ENCODE measurements at places on chromosomes 13 and 19.

- DNase-seq, result no peak
These were observed 22.9 kb downstream of the MBNL2 start for GRCh38 chr13:97245011-97245410.

- no peak for DNase-seq
These were observed 98.0 kb downstream of the FOXO1 start for GRCh38 chr13:40568246-40569023.

GRCh38 chr13:89383891-89384290, 1712.7 kb downstream of the SLITRK5 start:
- no peak for DNase-seq

GRCh38 chr19:41929536-41930071, 1.4 kb upstream of the ERFL start:
- DNase-seq, result no peak

- no peak for DNase-seq
These were observed 82.2 kb downstream of the ATP11A start for GRCh38 chr13:112771877-112772538.

DNA sequence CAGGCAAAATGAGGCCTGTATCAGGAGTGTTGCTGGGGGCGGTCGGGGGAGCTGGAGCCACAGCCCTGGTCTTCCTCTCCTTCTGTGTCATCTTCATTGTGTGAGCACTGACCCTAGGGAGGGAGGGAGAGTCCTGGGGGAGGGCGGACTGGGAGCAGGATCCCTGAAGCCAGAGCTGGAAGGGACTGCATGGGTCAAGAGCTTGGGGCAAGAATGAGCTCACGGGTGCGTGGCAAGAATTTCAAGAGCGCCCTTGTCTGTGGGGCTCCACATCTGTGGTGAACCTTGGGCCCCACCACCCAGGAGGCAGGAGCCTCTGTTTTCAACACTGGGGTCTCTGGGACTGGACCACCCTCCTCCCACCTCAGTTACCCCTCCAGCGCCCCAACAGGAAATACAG, 4.7 kb downstream of the SIGLEC7 start:
- DNase-seq, result no peak

DNA sequence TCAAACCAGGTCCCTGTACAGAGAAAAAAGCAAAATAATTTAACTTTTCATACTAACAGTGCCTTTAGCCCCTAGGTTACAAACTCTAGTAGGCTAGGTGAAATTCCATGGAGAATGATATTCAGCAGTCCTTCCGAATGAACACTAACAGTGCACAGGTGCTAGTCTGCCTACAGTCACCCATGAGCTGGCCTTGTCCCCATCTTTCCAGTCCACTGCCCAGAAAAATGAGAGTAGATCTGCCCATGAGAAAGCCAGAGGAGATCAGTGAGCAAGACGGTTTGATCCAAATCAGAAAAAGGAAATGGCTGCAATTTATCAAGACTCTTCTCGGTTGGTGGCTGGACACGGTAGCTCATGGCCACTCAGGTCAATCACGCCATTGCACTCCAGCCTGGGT, 524.9 kb downstream of the FGF9 start:
- no peak for DNase-seq

DNA sequence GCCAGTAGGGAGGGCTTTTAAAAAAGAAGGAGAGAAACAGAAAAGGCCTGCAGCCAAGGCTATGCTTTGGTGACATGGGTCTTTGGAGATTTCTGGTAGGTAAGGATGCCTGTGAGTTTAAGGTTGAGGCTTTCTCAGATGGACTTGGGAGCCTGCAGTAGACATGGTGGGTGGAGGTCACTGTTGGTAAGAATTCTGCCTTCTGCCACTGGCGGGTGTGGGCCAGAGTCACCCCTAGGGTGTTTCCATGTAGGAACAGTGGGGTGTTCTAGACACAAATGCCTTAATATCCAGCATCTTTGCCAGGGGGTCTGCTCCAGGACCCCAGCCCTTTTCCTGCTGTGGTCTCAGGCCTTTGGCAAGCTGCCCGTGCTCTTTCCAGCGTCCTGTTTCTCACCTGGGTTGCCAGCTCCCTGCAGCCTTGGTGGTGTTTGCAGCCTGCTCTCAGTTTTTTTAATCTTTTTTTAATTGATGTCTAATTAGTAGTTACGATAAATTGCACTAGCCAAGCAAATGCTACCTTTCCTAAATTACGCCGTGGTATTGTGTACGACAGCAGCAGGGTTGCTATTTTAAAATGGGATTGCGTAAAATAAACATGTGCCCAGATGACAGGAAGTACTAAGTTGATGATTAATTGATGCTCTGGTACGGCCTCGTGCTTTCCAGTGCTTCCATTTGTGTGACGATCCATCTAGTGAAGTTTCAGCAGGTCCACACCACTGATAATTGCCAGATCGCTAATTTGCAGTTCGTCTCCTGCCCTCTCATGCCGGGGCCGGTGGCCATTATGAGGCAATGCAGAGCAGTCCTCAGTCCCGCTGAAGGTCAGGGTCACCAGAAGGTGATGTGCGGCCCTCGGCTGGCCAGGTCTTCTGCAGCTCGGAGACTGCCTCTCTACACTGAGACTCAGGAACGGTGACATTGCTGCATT, 35.3 kb upstream of the NPAS1 start:
- peak; percentile 86 for DNase-seq

DNA sequence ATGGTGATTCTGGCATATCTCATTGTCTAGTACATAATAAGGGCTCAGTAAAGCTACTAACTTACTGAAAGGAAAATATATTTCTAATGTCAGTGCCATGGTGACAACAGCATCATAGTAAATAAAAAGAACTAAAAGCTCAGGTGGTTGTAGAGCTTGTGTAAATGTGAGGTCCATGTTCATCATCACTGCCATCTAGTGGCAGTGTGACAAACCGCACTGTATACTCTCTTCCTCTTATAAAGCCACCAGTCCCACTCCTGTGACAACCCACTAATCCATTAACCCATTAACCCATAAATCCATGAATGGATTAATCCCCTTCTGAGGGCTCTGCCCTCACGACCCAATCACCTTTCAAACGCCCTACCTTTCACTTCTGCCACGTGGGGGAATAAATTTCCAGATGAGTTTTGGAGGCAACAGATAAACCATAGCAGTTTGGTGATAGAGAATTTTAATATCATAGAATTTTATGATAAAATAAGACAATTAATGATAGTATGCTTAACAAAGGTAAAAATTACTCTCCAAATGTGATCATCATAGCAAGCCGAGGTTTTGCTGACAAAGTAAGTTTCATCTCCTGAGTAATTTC, 160.4 kb upstream of the SGCG start:
- DNase-seq, result peak; percentile 53

DNA sequence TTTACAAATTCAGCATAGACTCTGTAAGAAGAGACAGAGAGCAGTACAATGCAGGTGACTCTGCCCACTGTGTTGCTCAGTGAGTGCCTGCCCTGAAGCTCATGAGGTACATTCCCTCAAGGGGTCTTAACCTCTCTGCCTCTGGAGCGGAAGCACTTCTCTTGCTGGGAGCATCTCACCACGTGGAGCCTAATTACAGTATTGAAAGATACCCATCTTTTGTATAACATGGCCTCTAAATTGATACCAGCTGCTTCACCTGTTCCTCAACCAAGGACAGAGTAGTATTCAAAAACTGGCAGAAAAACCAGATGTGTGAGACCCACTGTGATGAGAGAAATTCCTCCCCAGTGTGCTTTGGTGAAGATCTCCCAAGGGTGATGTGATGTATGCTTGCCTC, 77.1 kb downstream of the SACS start:
- DNase-seq, result no peak

- DNase-seq, result no peak
These were observed 5.7 kb upstream of the ZNF792 start for GRCh38 chr19:34969721-34970120.

DNA sequence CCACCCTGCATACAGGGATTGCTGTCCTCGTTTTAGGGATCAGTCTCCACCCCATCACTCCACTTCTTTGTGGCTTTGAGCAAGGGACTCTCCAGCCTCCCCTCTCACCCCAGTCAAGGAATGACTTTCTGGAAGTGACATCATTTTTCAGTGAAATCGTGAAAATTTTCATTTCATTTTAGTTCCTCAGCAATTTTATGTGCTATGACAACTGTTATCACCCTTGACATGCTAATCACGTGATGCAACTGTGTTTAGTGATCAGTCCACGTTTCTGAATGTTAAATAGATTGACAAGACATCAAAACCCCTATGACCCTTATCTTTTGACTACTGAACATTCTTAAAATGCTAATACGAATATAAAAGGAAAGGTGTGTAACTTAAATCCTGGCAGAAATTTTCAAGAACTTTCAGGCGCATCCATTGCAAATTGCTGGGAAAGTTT, 8.0 kb downstream of the C19orf81 start:
- DNase-seq, result no peak

GRCh38 chr19:42239544-42240220, 2.7 kb downstream of the GSK3A start:
- DNase-seq, result no peak

DNA sequence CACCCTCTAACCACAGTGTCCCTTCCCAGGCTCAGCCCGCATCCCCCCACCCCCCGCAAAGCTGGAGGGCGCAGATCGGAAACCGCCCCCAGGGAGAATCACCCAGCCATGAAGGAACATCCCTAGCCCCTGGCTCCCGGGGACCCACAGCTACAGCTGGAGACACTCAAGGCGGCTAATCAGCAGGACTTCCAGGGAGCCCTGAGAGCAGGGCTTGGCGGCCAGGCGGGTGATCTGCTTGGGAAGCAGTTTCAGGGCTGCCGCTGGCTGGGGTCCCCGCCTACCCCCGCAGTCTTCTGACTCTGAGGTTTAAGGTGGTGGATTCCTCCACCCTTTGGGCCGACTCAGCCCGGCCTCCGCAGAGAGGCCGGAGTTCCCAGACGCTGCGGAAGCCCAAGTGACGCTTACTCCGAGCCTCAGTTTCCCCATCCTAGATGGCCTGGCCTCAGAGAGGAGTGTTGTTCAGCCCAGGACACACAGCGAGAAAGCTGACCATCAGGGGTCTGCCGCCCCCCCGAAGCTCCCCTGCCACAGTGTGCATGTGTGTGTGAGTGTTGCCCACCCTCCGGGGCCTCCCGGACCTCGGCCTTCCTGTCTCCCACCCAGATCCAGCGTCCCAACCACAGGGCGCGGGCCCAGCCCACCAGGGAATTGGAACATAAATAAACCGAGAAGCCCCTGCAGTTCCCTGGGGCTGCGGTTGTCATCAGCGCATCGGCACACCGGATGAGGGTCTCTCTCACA, 9.8 kb downstream of the FUT6 start:
- DNase-seq, result no peak

DNA sequence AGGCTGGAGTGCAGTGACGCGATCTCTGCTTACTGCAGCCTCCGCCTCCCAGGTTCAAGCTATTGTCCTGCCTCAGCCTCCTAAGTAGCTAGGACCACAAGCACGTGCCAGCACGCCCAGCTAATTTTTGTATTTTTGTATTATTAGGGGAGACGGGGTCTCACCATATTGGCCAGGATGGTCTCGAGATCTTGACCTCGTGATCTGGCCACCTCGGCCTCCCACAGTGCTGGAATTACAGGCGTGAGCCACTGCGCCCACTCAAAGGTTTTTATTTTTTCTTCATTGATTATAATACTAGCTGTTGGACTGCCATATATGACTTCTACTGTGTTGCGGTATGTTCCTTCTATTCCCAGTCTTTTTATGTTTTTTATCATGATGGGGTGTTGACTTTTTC, 569.7 kb upstream of the SLITRK6 start:
- DNase-seq, result no peak

DNA sequence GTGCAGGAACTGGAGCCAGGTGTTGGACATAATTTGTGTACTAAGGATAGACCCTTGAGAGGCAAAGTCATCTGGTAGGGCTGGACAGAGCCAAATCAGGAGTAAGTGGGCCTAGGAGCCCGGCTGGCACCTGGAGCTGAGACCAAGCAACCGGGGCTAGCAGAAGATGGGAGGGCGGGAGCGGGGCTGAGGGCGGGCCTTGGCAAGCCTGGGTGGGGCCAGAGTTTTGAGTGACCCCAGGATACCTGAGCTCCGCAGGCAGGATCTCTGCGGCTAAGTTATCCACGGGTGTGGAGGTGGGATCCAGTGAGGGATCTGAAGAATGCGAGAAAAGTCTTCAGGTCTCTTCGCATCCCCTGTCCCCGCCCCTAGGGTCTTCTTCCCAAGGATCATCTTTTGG, 8.2 kb downstream of the HOOK2 start:
- DNase-seq, result no peak

- peak; percentile 32 for DNase-seq
These were observed 57.4 kb downstream of the ZNF728 start for GRCh38 chr19:22945560-22945959.

- no peak for DNase-seq
These were observed 3.2 kb downstream of the CPB2 start for GRCh38 chr13:46101484-46102254.

GRCh38 chr13:114106526-114106925, 25.9 kb downstream of the RASA3 start:
- DNase-seq, result no peak

- no peak for DNase-seq
These were observed 19.8 kb downstream of the MAST3 start for GRCh38 chr19:18117364-18117691.

DNA sequence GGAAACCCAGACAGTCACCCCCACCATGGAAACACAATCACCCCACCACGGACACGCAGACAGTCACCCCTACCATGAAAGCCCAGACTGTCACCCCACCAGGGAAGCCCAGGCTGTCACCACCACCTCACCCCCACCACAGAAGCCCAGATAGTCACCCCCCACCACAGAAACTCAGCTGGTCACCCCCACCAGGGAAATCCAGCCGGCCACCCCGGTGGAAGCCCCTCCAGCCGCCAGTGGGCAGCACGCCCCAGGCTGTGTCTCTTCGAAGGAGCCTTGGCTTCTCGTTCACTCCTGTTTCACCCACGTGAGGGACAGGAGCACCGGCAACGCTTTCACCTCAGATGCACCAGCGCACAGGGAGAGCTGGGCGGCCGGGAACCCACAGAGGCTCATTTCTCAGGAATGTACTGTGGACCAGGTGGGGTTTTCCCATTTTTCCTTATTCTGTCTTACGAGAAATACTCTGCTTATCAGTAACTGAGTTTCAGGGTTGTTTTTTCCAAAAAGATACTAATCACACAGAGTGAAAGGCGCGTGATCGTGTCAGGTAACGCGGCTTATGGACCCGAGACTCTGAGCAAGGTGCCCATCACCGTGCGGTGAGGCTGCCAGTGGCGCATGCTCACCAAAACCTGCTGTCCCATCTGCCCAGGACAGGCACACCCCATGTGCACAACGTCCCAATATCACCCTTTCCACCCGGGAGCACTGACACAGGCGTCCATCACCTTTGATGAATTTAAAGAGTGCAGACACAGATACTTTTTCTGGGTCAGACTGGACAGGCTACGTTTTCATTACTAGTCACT, 28.0 kb downstream of the CARS2 start:
- DNase-seq, result peak; percentile 75

- peak; percentile 59 for DNase-seq
These were observed 105.7 kb upstream of the RAP2A start for GRCh38 chr13:97328222-97328790.

Measured in iris pigment epithelial cell (primary cell).